Endothelial cell (in vitro differentiated cells): ENCODE measurements at places on chromosomes 6 and 20.

- DNase-seq = no peak
Measured at GRCh38 chr6:20411953-20412681, 10.4 kb downstream of the E2F3 start.

DNA sequence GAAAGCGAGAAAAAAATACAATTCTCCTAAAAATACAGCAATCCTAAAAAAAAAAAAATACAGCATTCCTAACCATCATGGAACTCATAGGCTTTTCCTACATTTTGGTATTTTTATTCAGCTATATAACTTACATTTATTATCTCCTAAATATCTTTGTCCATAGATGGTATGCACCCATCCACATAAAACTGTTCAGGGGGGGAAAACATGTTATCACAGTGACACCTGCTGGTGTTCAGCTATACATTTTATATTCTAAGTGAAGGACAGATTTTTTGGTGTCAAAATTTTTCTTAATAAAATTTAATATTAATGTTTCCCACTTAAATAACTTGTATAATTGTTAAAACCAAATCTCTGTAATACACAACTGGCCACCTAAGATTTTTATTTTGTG lies 58.0 kb downstream of the BLOC1S5 start:
- DNase-seq = no peak

DNA sequence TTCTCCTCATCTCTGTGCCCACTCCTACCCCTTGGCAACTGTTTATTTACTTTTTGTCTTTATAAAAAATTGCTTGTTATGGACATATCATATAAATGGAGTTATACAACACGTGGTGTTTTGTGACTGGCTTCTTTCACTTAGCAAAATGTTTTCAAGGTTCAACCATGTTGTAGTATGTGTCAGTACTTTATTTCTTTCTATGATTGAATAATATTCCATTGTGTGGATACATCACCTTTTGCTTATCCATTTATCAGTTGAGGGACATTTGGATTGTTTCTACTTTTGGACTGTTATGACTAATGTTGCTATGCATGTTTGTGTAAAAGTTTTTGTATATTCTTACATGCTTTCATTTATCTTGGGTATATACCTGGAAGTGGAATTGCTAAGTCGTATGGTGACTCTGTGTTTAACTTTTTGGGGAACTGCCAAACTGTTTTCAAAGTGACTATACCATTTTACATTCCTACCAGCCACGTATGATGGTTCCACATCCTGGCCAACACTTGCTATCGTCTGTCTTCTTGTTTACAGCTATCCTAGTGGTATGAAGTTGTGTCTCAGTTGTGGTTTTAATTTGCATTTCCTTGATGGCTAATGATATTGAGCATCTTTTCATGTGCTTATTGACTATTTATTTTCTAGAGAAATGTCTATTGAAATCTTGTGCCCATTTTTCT lies 84.4 kb downstream of the SLX4IP start:
- no peak for DNase-seq

DNA sequence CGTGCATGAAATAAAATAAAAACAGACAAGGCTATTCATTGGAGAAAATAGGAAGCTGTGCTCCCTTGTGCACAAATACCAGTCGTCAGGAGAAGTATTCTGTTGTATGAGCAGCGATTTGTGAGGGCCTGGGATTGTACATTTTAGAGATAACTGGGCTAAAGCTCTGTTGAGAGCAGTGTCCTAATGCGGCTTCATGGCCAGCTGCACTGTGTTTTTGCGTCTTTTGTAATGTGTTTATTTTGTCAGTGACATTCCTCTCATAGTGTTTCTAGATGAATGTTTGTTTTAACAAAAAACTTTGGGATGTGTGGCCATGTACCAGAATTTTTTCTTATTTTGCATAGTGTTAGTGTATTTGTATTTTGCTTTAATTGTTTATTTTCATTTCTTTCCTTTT lies 14.8 kb downstream of the ERMARD start:
- no peak for DNase-seq

- no peak for DNase-seq
Measured at GRCh38 chr20:56956534-56956933, 309.9 kb downstream of the BMP7 start.

DNA sequence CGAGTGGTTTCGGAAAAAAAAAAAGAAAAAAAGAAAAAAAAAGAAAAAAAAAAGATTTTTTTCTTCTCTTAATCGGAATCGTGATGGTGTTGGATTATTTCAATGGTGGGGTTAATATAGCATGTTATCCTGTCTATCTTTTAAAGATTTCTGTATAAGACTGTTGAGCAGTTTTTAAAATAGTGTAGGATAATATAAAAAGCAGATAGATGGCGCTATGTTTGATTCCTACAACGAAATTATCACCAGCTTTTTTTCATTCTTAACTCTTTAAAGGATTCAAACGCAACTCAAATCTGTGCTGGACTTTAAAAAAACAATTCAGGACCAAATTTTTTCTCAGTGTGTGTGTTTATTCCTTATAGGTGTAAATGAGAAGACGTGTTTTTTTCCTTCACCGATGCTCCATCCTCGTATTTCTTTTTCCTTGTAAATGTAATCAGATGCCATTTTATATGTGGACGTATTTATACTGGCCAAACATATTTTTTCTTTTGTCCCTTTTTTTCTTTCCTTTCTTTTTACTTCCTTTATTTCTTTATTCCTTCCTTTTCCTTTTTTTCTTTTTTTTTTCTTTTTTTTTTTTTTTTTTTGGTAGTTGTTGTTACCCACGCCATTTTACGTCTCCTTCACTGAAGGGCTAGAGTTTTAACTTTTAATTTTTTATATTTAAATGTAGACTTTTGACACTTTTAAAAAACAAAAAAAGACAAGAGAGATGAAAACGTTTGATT lies 3.6 kb downstream of the SOX4 start:
- DNase-seq = no peak

DNA sequence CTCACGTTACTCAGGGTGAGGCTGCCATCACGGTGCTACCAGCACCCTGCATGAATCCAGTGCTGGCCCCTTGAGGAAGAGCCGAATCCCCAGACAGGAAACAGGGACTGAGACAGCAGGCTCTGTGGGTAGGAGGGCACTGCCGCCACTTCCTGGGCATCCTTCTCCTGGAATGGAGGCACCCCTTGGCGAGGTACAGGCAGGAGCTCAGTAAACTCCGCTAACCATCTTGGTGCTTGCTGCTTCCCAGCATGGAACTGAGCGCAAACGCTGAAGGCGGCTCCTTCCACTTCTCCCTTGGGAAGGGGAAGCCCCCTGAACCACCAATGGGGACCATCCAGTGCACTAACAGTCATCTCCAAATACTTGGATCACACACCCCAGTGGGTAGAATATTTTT lies 13.5 kb upstream of the CCDC167 start:
- DNase-seq = no peak

DNA sequence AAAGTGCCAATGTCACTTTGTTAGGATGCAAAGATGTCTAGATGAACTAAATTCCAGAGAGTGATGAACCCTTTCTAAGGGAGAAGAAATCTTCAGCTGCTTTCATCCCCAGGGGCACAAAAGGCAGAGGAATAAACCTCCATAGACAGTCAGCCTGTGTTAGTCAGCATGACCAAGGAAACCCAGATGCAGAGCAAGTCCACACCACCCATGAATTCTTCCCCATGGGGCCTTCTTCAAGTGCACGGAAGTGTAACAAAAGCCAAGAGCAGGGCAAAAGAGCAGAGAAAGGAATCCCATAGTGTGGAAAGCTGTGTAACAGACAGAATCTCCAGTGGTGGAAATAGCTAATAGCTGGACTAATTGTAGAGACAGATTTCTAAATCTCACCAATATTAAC lies 50.0 kb downstream of the DCDC2 start:
- DNase-seq = no peak

DNA sequence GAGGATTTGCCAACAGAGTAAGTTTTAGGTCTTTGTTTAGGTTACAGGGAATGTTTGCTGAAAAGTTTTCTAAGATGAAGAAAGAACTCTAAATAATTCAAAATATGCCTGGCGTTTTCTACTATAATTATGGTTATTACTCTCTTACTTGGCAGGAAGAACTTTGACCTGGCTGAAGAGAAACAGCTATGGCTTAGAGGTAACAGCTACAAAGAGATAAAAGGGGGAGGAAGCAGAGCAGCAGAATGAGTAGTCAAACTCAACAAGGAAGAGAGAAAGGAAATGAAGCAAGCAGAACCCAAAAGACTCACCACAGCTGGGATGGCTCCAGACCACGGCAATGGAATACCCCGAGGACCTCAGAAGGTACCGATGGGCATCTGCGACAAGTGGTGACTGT lies 95.6 kb downstream of the KIF16B start:
- DNase-seq = no peak

- DNase-seq = peak; percentile 39
Measured at GRCh38 chr6:112296122-112296521, 41.8 kb upstream of the LAMA4 start.

- peak; percentile 82 for DNase-seq
Measured at GRCh38 chr20:38222231-38222922, 38.2 kb downstream of the KIAA1755 start.

DNA sequence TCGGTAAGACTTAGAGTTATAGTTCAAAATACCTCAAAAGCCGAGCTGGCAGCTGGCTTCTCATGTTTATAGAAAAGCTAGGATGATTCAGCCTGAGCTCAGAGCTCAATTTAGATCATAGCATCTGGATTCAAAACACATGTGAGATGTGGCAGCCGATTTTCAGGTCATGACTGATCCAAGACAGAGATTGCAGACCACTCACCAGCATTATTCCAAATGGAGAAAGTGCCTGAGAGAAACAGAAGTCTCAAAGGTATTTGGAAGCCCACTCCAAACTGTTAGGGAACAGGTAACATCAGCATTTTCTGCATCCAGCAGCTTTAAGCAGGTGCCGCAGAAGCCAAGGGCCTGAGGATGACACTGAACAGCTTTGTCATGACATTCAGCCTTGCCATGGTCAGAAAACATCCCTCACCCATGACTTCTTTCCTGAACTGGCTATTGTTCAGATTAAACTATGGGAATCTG lies 102.2 kb downstream of the BACH2 start:
- DNase-seq = no peak

DNA sequence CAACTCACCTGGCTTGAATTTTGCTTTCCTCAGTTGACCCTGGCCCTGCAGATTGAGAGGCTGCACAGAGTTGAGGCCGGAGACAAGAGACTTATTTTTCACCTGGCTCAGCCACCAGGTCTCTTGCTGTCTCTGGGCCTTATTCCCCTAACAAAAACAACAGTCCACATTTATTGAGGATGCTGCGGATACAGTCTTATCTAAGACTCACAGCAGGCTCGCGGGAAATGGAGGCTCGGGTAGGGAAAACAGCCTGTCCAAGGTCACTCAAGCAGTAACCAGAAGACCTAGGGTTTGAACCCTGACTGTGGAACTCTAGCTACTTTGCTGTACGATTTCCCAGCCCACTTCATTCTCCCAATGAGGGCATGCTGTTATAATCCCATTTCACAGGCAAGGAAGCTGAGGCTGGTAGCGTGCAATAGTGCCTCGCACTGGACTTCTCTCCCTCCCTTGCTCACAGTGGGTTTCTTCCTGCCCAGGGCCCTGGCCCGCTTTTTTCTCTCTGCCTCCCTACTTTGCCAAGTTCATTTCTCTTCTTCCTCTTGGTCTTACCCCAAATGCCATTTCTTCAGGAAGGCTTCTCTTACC lies 57.7 kb downstream of the RBM38 start:
- no peak for DNase-seq

DNA sequence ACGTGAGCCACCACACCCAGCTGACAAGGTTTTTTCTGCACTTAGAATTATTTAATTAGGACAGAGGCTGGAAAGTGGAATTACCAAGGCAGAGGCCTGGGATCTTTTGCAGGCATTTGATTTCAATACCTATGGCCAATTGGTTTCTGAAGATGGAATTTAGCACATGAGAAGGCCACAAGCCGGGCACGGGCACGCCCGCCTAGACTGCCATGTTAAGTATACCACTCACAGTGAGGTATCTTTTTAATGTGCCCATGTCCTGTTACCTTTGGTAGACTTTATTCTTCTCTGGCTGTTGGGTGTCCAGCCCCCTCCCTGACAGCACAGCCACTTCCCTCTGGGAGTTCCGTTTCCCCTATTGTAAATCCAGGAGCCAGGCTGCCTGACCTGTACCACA lies 18.0 kb upstream of the TAF8 start:
- no peak for DNase-seq

DNA sequence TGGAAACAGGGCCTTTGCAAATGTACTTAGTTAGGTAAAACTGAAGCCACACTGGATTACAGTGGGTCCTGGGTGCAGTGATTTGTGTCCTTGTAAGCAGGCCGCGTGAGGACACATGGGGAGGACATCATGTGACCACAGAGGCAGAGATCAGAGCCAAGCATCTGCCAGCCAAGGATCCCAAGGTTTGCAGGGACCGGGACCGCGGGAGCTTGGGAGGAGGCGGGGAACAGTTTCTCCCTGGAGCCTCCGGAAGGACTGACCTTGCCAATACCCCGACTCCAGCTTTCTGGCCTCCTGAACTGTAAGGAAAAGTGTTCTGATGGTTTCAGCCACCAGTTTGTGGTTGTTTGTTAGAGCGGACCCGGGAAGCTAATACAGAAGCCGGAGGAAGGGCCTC lies 500.9 kb downstream of the PREX1 start:
- no peak for DNase-seq

DNA sequence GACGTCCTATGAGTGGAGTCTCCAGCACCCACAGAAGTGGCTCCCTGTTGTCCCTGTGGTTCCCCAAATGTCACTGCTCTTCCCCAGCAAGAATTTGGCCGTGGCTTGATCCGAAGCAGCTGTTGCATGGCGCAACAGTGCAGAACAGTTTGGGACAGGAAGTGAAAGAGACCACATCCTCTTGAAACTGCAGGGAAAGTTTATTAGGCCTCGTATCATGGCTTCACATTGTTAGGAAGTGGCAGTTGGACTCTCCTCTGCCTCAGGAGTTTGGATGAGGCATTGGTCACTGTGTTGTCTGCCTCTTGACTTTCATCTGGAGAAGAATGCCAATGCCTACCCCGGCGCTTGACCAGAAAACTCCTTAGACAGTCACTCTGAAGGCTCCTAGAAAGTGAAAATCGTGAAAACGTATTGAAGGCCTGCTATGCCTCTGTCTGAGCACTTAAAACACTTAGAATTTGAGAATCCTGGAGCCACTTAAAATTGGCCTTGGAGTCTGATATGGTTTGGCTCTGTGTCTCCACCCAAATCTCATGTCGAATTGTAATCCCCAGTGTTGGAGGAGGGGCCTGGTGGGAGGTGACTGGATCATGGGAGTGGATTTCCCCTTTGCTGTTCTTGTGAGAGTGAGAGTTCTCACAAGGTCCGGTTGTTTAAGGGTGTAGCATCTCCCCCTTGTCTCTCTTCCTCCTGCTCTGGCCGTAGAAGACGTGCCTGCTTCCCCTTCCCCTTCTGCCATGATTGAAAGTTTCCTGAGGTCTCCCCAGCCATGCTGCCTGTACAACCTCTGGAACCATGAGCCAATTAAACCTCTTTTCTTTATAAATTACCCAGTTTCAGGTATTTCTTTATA lies 334.9 kb upstream of the JARID2 start:
- no peak for DNase-seq

- DNase-seq = no peak
Measured at GRCh38 chr6:97177905-97178304, 105.1 kb downstream of the MMS22L start.

DNA sequence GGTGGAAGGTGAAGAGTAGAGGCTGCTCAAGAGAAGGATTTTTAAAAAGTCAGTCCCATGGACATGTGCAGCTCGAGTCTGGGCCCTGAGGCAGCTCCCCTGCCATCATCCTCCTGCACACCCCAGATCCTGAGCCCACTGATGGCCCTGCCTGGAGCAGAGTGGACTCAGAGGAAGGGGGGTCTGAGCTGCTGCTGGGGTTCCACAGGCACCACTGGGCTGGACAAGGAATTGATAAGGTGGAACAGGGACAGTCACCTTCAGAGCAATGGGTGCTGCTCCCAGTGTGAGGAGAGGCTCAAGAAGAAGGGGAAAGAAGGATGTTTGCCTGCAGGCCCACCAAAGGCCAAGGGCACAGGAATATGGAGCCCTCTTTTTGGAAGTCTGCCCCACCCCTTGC lies 6.2 kb downstream of the ULBP2 start:
- no peak for DNase-seq
